ENCODE measurements at places on chromosomes 7 and 10.

DNA sequence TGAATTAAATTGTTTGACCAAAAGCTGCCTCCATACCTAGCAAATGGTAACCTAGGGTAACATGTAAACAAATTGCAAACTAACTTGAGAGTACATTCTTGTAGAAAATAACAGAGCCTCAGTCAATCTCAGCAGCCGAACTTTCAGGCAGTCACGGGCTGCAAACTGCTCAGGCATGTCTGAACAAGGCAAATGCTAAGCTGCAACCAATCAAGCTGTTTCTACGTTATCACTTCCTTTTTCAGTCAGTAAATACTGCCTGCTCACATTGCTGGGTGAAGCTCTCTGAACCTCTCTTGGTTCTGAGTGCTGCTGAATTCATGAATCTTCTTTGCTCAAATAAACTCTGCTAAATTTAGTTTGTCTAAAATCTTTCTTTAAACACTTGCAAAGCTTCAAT, 1212.4 kb downstream of the SORCS1 start:
- no peak for DNase-seq

GRCh38 chr10:71372882-71373495, 23.7 kb upstream of the CDH23 start:
- no peak for DNase-seq

DNA sequence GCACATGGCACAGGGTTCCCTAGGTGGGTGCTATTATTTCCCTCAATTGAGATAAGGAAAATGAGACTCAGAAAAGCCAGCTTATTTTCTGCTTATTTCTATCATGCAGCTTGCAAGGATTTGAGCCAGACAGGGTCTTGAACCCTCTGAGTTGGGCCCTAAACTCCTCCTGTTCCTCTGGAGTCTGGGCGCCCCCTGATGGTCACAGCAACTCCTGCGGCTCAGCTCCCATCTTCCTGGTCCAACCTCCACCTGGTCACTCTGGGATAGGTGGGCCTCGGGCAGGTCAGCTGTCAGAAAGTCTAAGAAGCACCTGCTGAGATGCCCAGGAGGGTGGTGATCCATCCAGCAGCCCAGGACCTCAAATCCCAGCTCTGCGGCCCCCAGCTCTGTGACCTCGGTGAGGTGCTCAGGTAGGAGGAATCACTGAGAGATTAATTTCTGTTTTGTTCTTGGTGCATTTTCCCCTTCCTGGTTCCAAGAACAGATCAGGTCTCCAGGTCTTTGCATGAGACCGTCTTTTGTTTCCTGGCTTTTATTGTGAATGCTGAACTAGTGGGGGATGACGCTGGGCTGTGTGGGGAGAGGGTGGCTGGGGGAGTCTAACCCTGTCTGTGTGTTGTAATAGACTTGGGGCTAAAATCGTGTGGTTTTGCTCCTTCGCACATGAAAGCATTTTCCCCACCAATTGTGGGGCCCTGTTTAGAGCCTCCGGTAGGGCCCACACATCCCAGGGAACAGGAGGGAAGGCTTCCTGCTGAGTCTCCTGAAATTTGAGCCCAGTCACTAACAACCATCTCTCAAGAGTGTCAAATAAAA, 32.8 kb downstream of the TMEM130 start:
- DNase-seq = peak; percentile 4

- DNase-seq = no peak
Observed at GRCh38 chr10:3412071-3412582, 239.5 kb upstream of the PITRM1 start.

- no peak for DNase-seq
Observed at GRCh38 chr10:33263453-33263852, 71.0 kb downstream of the NRP1 start.

GRCh38 chr7:46071601-46072000, 150.5 kb upstream of the IGFBP3 start:
- no peak for DNase-seq

DNA sequence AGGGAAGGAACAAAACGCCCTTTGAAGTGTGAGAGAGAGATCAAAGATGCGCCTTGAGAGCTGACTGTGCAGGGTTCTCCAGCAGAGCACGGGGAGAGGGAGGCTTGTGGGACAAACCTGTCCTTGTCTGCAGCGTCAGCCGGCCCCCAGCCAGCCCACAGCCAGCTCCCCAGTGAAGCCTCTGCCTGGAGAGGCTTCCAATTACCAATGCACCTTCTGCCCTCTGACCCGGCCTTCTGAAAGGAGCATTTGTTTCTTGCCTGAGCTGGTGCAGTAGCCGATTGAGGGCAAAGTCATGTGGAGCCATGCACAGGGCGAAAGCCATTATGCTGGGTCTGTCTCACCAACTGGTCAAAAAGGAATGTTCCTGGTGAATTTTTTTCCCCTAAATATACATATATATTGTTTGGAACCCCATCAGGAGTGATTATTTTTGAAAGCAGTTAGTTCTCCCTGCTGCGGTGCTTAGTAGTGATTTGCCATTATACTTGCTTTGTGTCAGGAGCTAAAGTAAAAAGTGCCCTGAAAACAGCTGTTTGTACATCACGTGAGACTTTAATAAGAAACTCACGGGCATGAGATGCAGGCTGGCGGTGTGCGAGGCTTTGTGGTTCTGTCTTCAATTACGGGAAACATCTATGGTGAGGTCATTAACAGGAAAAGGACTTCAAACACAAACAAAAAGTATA, 268.6 kb downstream of the KLF6 start:
- DNase-seq = no peak

- no peak for DNase-seq
Observed at GRCh38 chr10:130359711-130360110, 223.5 kb downstream of the GLRX3 start.

DNA sequence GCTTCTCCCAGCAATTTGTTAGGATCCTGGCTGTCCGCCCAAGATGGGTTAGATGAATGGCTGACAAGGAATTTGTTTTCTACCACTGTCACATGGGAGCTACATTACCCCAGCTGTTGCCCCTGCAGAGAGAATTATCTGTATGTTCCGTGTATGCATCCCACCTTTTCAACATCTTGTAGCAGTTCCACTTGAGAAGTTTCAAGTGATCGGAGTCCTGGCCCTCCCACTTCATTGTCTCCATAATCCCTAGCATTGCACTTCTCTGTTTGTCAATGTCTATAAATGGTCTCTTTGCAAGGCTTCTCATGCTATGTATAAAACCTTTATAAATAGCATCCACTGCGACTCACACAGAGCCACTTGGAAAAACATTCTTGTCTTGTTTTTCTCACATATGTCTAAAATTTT, 972.5 kb downstream of the CNTNAP2 start:
- no peak for DNase-seq

GRCh38 chr10:11578802-11579255, 32.6 kb downstream of the USP6NL start:
- DNase-seq = peak; percentile 49

DNA sequence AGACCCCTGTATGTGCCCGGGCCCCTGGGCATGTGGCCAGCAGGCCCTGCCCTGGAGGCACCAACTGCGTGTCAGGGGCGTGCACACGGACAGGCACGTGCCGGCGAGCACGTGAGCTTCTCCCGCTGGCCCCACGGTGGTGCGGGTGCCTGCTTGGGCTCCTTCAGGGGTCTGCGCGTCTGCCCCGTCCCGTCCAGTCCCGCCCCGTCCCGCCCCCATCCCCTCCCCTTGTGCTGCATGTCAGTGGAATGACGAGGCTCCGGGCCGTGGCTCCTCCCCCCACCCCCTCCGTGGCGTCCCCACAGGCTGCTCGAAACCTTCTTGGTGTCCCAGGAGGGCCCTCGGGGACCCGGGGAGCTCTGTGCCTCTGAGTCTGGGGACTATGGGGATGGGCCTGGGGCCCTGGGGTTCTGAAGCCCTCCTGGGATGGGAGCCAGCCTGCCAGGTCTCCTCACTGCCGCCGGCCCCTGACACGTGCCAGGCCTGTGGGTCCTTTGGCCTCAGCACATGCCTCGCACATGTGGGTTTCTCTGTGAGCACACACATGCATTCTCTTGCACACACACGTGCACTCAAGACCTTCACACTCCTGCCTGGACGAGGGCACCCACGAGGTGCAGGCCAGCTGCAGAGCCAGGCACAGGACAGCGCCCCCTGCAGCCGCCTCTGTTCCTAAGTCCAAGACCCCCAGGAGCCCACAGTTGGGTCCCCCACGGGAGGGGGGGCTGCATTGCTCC, 27.5 kb upstream of the AMZ1 start:
- DNase-seq = no peak

- no peak for DNase-seq
Observed at GRCh38 chr7:90492250-90492649, 22.8 kb downstream of the PTTG1IP2 start.

GRCh38 chr10:59677253-59677831, 32.3 kb downstream of the SLC16A9 start:
- DNase-seq = no peak

DNA sequence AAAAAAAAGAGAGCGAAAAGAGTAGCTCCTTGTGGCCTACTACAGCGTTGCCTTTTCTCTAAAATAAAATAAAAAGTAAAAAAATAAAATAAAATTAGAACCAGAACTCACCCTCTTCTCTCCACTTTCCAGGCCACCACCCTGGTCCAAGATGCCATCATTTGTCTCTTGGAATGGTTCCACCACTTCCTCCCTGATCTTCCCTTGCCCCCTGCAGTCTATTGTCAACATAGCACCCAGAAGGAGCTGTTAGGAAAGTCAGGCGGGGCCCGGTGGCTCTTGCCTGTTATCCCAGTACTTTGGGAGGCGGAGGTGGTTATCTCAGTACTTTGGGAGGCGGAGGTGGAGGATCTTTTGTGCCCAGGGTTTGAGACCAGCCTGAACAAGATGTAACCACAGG, 7.6 kb upstream of the GRID2IP start:
- no peak for DNase-seq

GRCh38 chr10:71392791-71393781, 3.6 kb upstream of the CDH23 start:
- DNase-seq = no peak

- DNase-seq = no peak
Observed at GRCh38 chr10:92430103-92430502, 139.1 kb downstream of the MARCHF5 start.

- no peak for DNase-seq
Observed at GRCh38 chr7:2224491-2224928, 8.2 kb downstream of the MAD1L1 start.

DNA sequence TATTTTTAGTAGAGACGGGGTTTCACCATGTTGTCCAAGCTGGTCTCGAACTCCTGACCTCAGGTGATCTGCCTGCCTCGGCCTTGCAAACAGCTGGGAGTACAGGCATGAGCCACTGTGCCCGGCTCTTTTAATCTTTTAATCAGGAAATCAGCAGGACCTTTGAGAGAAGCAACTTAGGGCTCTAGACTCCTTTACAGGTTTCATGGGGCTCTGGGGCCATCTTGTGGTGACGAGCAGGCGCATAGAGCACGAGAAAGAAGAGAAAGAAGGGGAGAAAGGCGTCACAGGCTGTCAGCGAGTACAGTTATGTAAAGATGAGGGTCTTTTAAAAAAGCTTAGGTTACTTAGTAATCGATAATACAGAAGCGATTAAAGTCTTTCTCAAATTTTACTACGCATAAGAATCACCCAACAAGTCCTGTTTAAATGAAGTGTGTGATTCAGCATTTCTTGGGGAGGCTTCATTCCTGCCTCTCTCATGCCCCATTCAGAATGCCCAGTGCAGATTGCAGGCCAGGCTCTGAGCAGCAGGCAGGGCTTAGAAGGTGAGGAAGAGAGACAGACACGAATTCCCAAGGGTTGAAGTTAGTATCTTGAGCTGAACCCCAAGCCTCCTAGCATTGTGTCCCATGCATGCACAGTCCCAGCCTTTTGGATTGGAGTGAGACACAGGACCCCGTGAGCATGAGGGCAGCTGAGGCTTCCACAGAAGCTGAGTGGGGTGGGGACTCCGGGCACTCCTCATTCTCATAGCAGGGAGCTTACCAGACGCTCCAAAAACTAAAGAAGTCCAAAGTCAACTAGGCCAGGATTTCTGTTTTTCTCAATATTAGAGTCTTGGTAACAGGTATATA, 23.6 kb upstream of the PFKP start:
- DNase-seq = peak; percentile 64

All from activated naive CD4-positive, alpha-beta T cell treated with Interleukin-2 at 50 U/mL for 16 hours (primary cell).